ENCODE measurements at places on chromosomes 5 and 9. TPM values are rescaled to one million over a fixed set of nuclear protein-coding genes. Genes with fewer than 3 reads are reported as not detected.
A peak's percentile ranks its signal among the peaks of the same experiment; 100 is the strongest.

The NPR2 gene
- 20.6 TPM for total RNA-seq

The KIF27 gene
- 10.4 TPM for total RNA-seq

The C5orf58 gene
- not detected for total RNA-seq

The PKN3 gene
- total RNA-seq = 11.1 TPM

The FOXD4L6 gene
- total RNA-seq = not detected

The CARTPT gene
- total RNA-seq = not detected

DNA sequence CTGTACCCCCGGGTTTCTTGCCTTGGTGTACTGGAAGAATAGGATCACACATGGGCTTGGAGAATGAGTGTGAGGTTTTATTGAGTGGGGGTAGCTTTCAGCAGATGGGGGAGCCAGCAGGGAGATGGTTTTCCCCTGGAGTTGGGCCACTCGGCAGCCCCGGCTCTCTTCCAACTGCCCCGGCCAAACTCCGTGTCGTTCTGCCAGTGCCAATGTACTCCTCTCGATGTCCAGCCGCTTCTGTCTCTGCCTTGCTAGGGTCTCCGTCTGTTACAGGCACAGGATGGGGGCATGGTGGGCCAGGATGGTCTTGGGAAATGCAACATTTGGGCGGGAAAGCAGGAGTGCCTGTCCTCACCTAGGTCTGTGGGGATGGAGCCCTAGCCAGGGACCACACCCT is 7.6 kb upstream of the PLPP6 start:
- DNase-seq = no peak
- H3K36me3 ChIP-seq = no peaks in the 10 kb centered on the region
- no peak overlapping the region for H3K4me3 ChIP-seq
- H3K27ac ChIP-seq = no peak overlapping the region

- no peaks in the 10 kb centered on the region for H3K4me1 ChIP-seq
- H3K27ac ChIP-seq = no peak overlapping the region
- DNase-seq = no peak
Observed at GRCh38 chr5:86977190-86977589, 290.5 kb upstream of the RASA1 start.

DNA sequence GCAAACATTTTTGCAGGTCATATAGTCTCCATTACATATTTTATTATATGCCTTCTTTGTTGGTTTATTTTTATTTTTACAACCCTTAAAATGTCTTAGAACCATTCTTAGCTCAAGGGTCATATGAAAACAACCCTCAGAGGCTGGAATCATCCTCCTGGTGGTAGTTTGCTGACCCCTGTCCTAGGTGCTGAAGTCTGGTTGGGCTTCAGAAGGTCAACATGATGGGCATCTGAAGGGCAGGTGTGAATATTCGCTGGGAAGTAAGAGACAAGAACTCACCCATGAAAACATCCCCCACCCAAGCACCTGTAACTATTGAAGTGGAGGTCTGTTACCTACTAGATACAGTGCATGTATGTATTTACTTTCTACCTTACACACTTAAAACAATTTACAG is 75.4 kb downstream of the OSMR start:
- peaks cover 89% of the 10 kb centered on the region for H3K36me3 ChIP-seq
- H3K4me3 ChIP-seq = no peak overlapping the region
- DNase-seq = no peak
- H3K27me3 ChIP-seq = no peaks in the 10 kb centered on the region
- H3K4me1 ChIP-seq = peaks cover 6% of the 10 kb centered on the region

DNA sequence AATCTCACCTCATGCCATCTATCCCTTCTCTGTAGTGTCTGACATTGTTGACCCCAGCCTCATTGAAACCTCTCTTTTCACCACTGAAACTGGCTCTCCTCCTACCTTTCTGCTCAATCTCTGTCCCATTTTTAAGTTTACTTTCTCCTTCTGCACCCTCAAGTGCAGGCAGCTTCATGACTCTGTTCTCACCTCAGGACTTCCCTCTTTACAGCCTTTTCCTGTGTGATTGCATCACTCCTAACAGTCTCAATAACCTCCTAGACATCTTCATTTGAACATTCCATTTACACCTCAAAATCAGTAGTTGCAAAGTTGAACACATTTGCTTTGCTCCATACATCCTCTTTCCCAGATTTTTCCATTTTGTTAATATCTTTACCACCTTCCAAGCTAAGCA is 172.1 kb downstream of the RASEF start:
- H3K27me3 ChIP-seq = no peaks in the 10 kb centered on the region
- no peak overlapping the region for H3K4me3 ChIP-seq
- H3K4me1 ChIP-seq = no peaks in the 10 kb centered on the region
- no peak for DNase-seq
- H3K36me3 ChIP-seq = no peaks in the 10 kb centered on the region

- peaks cover 82% of the 10 kb centered on the region for H3K4me1 ChIP-seq
- H3K27ac ChIP-seq = peak overlapping the region; percentile 41
- no peak for DNase-seq
- H3K4me3 ChIP-seq = no peak overlapping the region
- H3K36me3 ChIP-seq = peaks cover 8% of the 10 kb centered on the region
- H3K27me3 ChIP-seq = no peaks in the 10 kb centered on the region
Observed at GRCh38 chr9:134386951-134387831, 60.9 kb downstream of the RXRA start.

GRCh38 chr9:126851286-126851880 is 9.1 kb upstream of the ZBTB34 start:
- H3K27me3 ChIP-seq = peaks cover 11% of the 10 kb centered on the region
- no peaks in the 10 kb centered on the region for H3K36me3 ChIP-seq
- no peak overlapping the region for H3K27ac ChIP-seq
- no peak overlapping the region for H3K4me3 ChIP-seq

GRCh38 chr9:107933097-107933496 is 443.5 kb upstream of the KLF4 start:
- H3K27me3 ChIP-seq = no peaks in the 10 kb centered on the region
- no peak overlapping the region for H3K4me3 ChIP-seq
- no peaks in the 10 kb centered on the region for H3K36me3 ChIP-seq
- no peaks in the 10 kb centered on the region for H3K4me1 ChIP-seq
- DNase-seq = no peak

GRCh38 chr5:41790038-41790776 is 80.0 kb downstream of the OXCT1 start:
- DNase-seq = no peak
- no peaks in the 10 kb centered on the region for H3K27me3 ChIP-seq

GRCh38 chr9:76624391-76625048 is 139.7 kb upstream of the PCA3 start:
- no peak overlapping the region for H3K4me3 ChIP-seq
- no peaks in the 10 kb centered on the region for H3K36me3 ChIP-seq
- DNase-seq = no peak
- no peaks in the 10 kb centered on the region for H3K27me3 ChIP-seq

DNA sequence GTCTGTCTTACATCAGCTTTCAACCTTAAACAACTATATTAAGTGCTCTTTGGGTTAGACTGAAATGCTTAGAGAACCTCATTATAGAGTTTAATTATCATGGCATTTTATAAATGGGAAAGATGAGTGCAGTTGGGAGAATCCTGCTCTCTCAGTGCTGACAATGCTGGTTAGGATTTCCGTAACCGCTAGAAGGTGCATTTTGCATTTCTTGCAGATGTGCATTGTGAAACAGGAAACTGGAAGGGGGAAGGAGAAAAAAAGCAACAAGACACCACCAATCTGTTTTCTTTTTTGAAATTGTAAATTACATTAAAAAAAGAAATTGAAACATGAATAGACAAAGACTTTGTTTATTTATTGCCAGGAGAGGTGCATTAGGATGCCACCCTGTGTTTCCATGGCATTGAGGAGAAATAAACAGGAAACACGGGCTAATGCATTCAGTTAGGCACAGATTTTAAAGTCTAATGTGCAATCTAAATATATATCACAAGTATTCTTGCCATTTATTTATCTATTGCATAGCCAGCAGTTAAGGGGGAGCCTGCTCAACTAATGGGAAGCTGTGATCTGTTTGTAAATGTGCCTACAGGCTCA is 478.9 kb downstream of the PSAT1 start:
- H3K4me3 ChIP-seq = no peak overlapping the region
- DNase-seq = no peak
- H3K4me1 ChIP-seq = no peaks in the 10 kb centered on the region
- H3K27ac ChIP-seq = no peak overlapping the region

- no peaks in the 10 kb centered on the region for H3K27me3 ChIP-seq
- H3K27ac ChIP-seq = no peak overlapping the region
- H3K4me3 ChIP-seq = no peak overlapping the region
Observed at GRCh38 chr9:77909306-77909705, 122.3 kb downstream of the GNAQ start.

DNA sequence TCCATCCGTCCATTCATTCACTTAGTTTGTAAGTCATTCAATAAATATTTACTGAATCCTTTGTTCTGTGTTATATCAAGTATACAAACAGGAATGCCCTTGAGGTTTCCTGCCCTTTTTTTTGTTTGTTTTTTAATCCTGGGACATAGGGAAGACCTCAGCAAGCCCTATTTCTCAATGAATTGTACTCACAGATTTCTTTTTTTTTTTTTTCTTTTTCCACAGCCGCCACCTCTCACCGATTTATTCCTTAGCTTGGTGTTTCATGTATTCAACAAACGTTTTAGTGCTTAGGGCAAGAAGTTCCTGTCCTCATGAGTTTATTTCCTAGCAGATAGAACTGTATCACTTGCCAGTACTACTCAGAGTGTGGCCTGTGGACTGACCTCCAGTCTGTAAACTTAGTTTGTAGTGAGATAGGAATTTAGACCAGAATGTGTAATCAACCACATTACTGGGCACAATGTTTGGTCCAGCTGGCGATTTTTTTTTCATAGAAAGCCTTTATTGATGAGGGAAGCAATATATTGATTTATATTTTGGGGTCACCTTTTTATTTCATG is 35.4 kb upstream of the C5orf47 start:
- DNase-seq = no peak
- peaks cover 96% of the 10 kb centered on the region for H3K36me3 ChIP-seq

GRCh38 chr9:265209-265870 is 50.7 kb downstream of the DOCK8 start:
- H3K4me3 ChIP-seq = no peak overlapping the region
- peaks cover 4% of the 10 kb centered on the region for H3K4me1 ChIP-seq
- DNase-seq = no peak
- H3K27ac ChIP-seq = no peak overlapping the region
- H3K36me3 ChIP-seq = no peaks in the 10 kb centered on the region

- no peaks in the 10 kb centered on the region for H3K4me1 ChIP-seq
- no peaks in the 10 kb centered on the region for H3K27me3 ChIP-seq
- DNase-seq = no peak
- H3K4me3 ChIP-seq = no peak overlapping the region
- no peak overlapping the region for H3K27ac ChIP-seq
Observed at GRCh38 chr5:143781993-143782520, 29.9 kb upstream of the HMHB1 start.

- H3K4me3 ChIP-seq = no peak overlapping the region
- DNase-seq = no peak
- no peak overlapping the region for H3K27ac ChIP-seq
Observed at GRCh38 chr5:135980620-135981019, 25.8 kb upstream of the LECT2 start.

All from lower lobe of right lung (tissue), 2 donors.